Activated naive CD8-positive, alpha-beta T cell treated with anti-CD3 and anti-CD28 coated beads, Interleukin-2, amount 10 ng/mL, durations not matched to agents 7 days and 5 days (primary cell): ENCODE measurements at places on chromosomes 7 and 10. TPM values are rescaled to one million over a fixed set of nuclear protein-coding genes. Genes with fewer than 3 reads are reported as not detected.

The TPK1 gene
- 17.7 TPM for total RNA-seq

DNA sequence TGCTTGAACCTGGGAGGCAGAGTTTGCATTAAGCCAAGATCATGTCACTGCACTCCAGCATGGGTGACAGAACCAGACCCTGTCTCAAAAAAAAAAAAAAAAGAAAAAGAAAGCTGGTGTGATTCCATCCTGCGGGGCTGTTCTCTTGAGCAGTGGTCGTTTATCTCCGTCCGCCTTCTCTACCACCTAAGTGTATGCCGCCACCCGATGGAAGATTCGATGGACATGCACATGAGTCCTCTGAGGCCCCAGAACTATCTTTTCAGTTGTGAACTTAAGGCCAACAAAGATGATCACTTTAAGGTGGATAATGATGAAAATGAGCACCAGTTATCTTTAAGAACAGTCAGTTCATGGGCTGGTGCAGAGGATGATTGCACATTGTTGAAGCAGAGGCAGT lies 65.7 kb downstream of the ABRAXAS2 start:
- H3K4me1 ChIP-seq, result no peaks in the 10 kb centered on the region
- H3K36me3 ChIP-seq, result no peaks in the 10 kb centered on the region
- H3K27me3 ChIP-seq, result peaks cover 6% of the 10 kb centered on the region
- H3K4me3 ChIP-seq, result no peak overlapping the region
- no peak overlapping the region for H3K27ac ChIP-seq

GRCh38 chr7:113521468-113521867 lies 397.3 kb downstream of the PPP1R3A start:
- H3K4me3 ChIP-seq, result no peak overlapping the region
- H3K27me3 ChIP-seq, result no peaks in the 10 kb centered on the region
- H3K36me3 ChIP-seq, result no peaks in the 10 kb centered on the region
- H3K27ac ChIP-seq, result no peak overlapping the region

- DNase-seq, result no peak
- no peak overlapping the region for H3K27ac ChIP-seq
- no peak overlapping the region for H3K4me3 ChIP-seq
- no peaks in the 10 kb centered on the region for H3K36me3 ChIP-seq
Measured at GRCh38 chr7:87926581-87927461, 7.2 kb upstream of the ADAM22 start.

DNA sequence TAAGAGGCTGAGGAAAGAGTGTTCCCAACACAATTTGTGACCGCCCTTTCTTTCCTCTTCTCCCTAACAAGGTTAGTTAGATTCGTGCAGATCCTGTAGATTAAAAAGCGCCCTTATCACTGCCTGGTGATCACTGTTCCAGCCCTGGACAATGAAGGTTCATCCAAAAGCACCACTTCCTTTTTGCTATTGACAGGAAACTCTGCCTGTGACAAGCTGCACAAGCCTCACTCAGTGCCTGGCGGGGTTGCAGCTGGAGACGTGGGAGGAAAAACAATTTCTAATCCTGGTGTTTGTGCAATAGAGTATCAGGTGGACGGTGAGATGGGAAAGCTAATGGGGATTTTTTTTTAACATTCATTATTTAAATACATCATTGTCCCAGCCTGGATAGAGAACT lies 105.9 kb upstream of the CAV2 start:
- H3K36me3 ChIP-seq, result no peaks in the 10 kb centered on the region
- DNase-seq, result no peak
- H3K27ac ChIP-seq, result no peak overlapping the region
- H3K27me3 ChIP-seq, result peaks cover 8% of the 10 kb centered on the region
- H3K4me1 ChIP-seq, result no peaks in the 10 kb centered on the region

- H3K4me1 ChIP-seq, result no peaks in the 10 kb centered on the region
- peaks cover 3% of the 10 kb centered on the region for H3K27me3 ChIP-seq
- no peak overlapping the region for H3K27ac ChIP-seq
- no peak overlapping the region for H3K4me3 ChIP-seq
Measured at GRCh38 chr10:132118366-132118765, 52.6 kb downstream of the JAKMIP3 start.

DNA sequence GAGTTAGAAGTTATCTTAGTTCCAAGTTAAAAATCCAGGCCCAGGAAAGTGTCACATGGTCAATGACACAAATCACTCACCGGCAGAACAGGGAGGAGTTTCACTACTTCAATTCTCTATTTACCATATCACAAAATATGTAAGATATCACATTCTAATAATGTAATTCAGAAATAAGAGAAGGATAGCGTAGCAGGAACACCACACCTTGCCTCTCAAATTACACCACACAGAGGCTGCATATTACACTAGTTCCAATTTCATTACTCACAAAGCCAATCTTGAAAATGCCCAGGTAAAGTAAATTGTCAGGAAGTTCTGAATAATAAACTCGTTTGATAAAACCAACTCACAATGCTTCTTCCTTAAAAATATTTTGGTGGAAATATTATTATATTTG lies 169.2 kb downstream of the CTTNBP2 start:
- H3K4me1 ChIP-seq, result no peaks in the 10 kb centered on the region
- H3K27ac ChIP-seq, result no peak overlapping the region
- no peak overlapping the region for H3K4me3 ChIP-seq
- no peak for DNase-seq
- no peaks in the 10 kb centered on the region for H3K27me3 ChIP-seq

The LRRC61 gene
- 17.2 TPM for total RNA-seq

GRCh38 chr7:26955516-26955915 lies 91.1 kb upstream of the SKAP2 start:
- H3K4me1 ChIP-seq, result no peaks in the 10 kb centered on the region
- no peak overlapping the region for H3K4me3 ChIP-seq
- no peaks in the 10 kb centered on the region for H3K36me3 ChIP-seq
- H3K27ac ChIP-seq, result no peak overlapping the region

The ADAM12 gene
- 0.39 TPM for total RNA-seq

DNA sequence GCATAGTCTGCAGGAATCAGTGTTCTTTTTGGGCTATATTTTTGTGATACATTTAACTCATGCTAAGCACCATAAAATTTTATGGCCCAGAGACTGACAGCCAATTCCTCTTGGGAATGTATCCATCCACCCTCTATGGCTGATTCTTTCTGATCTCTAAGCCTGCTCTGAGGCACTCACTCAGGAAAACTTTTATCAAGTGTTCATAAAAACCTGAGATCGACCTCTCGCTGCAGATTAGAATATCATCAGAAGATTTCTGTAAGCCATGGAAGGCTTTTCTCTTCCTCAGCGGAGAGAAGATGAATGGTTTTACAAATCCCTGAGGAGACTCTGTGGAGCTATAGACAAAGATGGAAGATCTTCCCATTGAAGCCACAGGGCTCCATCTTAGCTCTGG lies 489.8 kb upstream of the GHITM start:
- H3K4me1 ChIP-seq, result no peaks in the 10 kb centered on the region
- H3K27ac ChIP-seq, result no peak overlapping the region
- H3K36me3 ChIP-seq, result no peaks in the 10 kb centered on the region
- H3K4me3 ChIP-seq, result no peak overlapping the region
- no peak for DNase-seq

GRCh38 chr7:85452674-85453073 lies 265.8 kb upstream of the SEMA3D start:
- DNase-seq, result no peak
- H3K4me1 ChIP-seq, result no peaks in the 10 kb centered on the region
- H3K4me3 ChIP-seq, result no peak overlapping the region
- H3K36me3 ChIP-seq, result no peaks in the 10 kb centered on the region

The HMX3 gene
- not detected for total RNA-seq

- H3K27me3 ChIP-seq, result no peaks in the 10 kb centered on the region
- peaks cover 55% of the 10 kb centered on the region for H3K4me1 ChIP-seq
- H3K27ac ChIP-seq, result peak overlapping the region; percentile 34
- no peak for DNase-seq
Measured at GRCh38 chr7:8130663-8131062, 131.3 kb downstream of the ICA1 start.

The NEUROD6 gene
- not detected for total RNA-seq

The A1CF gene
- not detected for total RNA-seq

GRCh38 chr10:126223512-126224067 lies 164.7 kb downstream of the ADAM12 start:
- H3K27me3 ChIP-seq, result no peaks in the 10 kb centered on the region
- no peaks in the 10 kb centered on the region for H3K4me1 ChIP-seq
- no peak overlapping the region for H3K4me3 ChIP-seq
- no peaks in the 10 kb centered on the region for H3K36me3 ChIP-seq
- no peak overlapping the region for H3K27ac ChIP-seq
- DNase-seq, result no peak

The CHST15 gene
- total RNA-seq, result 0.60 TPM

The LIPK gene
- total RNA-seq, result not detected

- H3K27ac ChIP-seq, result no peak overlapping the region
- peaks cover 4% of the 10 kb centered on the region for H3K27me3 ChIP-seq
- H3K4me1 ChIP-seq, result no peaks in the 10 kb centered on the region
- no peaks in the 10 kb centered on the region for H3K36me3 ChIP-seq
- H3K4me3 ChIP-seq, result no peak overlapping the region
Measured at GRCh38 chr10:566241-566885, 123.1 kb downstream of the DIP2C start.

The CACNA2D1 gene
- not detected for total RNA-seq

The ARMS2 gene
- not detected for total RNA-seq

The TNS3 gene
- total RNA-seq, result 2.0 TPM

DNA sequence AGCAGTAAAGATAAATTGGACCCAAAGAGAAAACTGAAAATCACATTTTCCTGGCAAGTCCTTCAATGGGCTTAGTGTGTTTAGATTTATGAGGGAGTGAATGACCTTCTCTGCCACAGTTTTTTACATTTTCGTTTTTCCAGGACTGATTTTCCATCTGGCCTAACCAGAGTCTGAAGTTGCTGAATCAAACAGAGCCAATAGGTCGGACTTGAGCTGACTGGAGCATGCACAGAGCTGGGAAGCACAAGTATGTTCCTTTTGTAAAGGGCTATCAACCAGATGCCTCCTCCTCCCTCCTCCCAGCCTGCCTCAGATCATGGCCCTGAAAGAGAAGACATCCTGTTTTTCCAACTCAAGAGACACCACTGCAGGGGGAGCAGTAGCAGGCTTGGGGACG lies 126.0 kb upstream of the ANKRD1 start:
- H3K4me3 ChIP-seq, result no peak overlapping the region
- no peak overlapping the region for H3K27ac ChIP-seq
- H3K27me3 ChIP-seq, result peaks cover 19% of the 10 kb centered on the region
- no peaks in the 10 kb centered on the region for H3K36me3 ChIP-seq

GRCh38 chr10:21521751-21522533 lies 3.5 kb downstream of the SKIDA1 start:
- H3K27me3 ChIP-seq, result peaks cover 67% of the 10 kb centered on the region
- H3K36me3 ChIP-seq, result no peaks in the 10 kb centered on the region
- DNase-seq, result no peak
- no peak overlapping the region for H3K27ac ChIP-seq
- H3K4me1 ChIP-seq, result peaks cover 43% of the 10 kb centered on the region

DNA sequence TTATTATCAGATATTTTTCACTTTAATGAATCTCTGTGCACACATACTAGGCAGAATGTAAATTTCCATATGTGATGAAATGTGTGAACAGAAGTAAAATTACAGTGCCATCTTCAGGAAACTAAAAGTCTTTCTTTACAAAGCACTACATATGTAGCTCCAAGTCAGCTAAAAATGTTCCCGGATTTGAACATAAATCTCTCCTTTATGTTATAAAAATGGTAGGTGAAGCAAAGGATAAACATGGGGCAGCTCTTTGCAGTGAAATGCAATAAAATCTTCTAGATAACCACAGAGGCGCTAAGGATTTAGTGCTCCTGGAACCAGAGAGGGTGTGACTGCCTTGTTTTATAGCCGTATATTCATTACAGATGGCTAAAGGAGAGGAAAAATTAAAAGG lies 104.9 kb upstream of the C7orf33 start:
- no peaks in the 10 kb centered on the region for H3K36me3 ChIP-seq
- peaks cover 4% of the 10 kb centered on the region for H3K4me1 ChIP-seq
- H3K4me3 ChIP-seq, result no peak overlapping the region
- H3K27ac ChIP-seq, result no peak overlapping the region
- H3K27me3 ChIP-seq, result peaks cover 13% of the 10 kb centered on the region

The ASZ1 gene
- not detected for total RNA-seq

DNA sequence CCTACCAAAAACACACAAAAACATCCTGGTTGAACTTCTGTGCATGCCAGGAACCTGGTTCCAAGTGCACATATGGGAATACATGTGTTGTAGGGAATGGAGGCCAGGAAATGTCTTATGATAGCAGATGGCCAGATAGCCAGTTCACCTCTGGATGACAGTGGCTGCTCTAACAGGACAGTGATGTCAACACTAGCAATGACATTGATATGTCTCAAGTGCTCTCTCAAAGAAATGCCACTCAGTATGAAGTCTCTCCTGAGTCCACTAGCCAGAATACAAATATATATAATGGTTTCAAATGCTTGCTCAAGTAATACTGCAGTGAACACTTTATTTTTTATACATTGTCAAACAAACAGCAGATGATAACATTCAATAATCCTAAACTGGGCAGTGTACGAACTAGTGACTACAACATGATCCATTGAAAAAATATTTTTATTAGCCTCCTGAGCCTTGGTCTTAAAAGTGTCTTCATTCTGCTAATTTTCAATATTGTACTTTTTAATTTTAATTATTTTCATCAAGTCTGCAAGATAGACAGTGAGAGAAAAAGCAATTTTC lies 26.0 kb upstream of the PCDH15 start:
- no peaks in the 10 kb centered on the region for H3K27me3 ChIP-seq
- H3K4me3 ChIP-seq, result no peak overlapping the region
- H3K36me3 ChIP-seq, result no peaks in the 10 kb centered on the region
- no peaks in the 10 kb centered on the region for H3K4me1 ChIP-seq
- no peak for DNase-seq
- H3K27ac ChIP-seq, result no peak overlapping the region

The TMEM196 gene
- not detected for total RNA-seq

DNA sequence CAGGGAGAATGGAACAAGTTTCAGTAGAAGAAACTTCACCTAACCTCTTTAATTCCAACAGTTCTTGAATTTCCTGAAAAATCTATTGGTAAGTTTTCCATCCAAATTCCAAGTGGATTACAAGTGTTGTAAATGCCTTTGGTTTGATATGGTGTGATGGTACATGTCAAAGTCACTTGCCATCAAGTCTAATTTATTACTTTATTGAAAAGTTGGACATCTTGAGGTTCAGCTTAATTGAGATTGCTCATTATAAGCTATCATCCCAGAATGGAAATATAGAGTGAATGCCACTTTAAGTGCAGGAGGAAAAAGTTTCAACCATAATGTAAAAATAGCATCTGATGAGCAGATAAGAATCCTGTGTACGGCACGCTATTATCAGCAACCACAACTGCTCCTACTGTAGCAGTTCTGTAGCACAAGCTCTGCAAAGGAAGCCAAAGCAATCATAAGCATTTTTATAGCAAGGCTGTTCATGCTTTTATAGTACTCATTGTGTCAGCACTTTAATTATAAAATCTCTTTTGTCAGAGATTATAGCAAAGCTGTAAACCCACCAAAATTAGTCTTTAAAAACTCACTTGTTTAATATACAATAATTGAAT lies 991.8 kb upstream of the PHF14 start:
- H3K4me3 ChIP-seq, result no peak overlapping the region
- no peak for DNase-seq
- no peaks in the 10 kb centered on the region for H3K4me1 ChIP-seq
- no peaks in the 10 kb centered on the region for H3K27me3 ChIP-seq
- H3K27ac ChIP-seq, result no peak overlapping the region

- H3K27ac ChIP-seq, result no peak overlapping the region
- H3K36me3 ChIP-seq, result no peaks in the 10 kb centered on the region
- H3K27me3 ChIP-seq, result peaks cover 2% of the 10 kb centered on the region
- H3K4me3 ChIP-seq, result no peak overlapping the region
- DNase-seq, result no peak
- no peaks in the 10 kb centered on the region for H3K4me1 ChIP-seq
Measured at GRCh38 chr10:96502561-96503282, 11.0 kb downstream of the TLL2 start.
